Transverse colon (tissue), 4 donors: ENCODE measurements at places on chromosomes 3 and 15. TPM values are rescaled to one million over a fixed set of nuclear protein-coding genes. Genes with fewer than 3 reads are reported as not detected.

DNA sequence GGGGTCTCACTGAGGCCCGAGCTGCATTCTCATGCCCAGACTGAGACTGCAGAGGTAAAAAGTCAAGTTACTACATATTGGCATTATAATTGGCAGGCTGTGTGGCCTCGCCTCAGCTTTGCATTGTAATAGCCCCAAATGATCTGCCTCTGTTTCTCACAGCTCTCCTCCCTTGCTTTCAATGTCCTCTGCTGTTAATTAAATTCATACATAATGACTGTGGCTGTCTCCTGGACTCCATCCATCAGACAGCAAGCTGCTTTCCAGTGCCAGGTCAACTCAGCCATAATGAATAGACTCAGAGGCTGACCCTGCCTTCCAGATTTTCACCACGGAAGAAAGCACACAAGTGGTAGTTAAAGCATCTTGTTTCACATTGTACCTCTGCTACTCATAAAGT lies 7.6 kb upstream of the RTP4 start:
- no peak overlapping the region for H3K27ac ChIP-seq
- no peak for DNase-seq
- H3K4me1 ChIP-seq = no peaks in the 10 kb centered on the region
- no peak overlapping the region for H3K4me3 ChIP-seq
- no peaks in the 10 kb centered on the region for H3K27me3 ChIP-seq

DNA sequence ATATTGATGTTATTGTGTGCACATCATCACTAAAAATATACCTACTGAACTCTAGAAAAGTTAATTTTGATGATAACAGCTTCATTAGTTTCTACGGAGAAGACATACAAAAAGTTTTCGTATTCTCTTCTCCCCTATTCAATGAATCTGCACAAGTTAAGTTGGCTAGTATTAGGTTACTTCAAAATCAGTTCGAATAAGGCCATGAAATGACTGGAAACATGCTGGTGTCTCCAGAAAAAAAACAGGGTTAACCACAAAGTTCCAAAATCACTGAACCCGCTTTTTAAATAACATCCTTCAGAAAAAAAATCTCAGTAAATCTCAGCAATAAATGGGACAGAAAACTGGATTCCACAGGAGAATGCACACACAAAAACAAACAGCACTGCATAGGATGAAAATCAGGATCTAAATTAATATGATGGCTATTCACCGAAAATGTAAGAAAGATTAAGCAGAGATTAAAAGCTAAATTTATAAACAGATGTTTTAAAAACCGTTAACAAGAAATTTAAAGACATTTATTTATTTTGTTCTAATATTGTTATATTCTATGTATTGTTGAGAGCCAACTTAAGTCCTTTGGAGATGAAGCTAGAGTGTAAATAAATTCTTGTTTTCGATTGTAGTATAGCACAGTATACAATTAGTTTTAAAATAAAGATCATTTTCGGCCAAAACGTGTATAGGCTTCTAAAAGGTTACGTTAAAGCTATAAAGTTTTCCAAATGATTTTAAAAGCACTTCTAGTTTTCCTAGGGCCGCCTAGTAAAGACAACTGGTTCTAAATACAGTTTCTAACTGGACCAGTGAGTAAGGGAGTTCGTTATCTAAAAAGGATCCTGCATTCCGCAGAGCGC lies 1.0 kb downstream of the IGSF11 start:
- peaks cover 9% of the 10 kb centered on the region for H3K4me1 ChIP-seq
- H3K27ac ChIP-seq = no peak overlapping the region
- peaks cover 64% of the 10 kb centered on the region for H3K27me3 ChIP-seq
- no peak overlapping the region for H3K4me3 ChIP-seq
- no peaks in the 10 kb centered on the region for H3K36me3 ChIP-seq
- DNase-seq = no peak

DNA sequence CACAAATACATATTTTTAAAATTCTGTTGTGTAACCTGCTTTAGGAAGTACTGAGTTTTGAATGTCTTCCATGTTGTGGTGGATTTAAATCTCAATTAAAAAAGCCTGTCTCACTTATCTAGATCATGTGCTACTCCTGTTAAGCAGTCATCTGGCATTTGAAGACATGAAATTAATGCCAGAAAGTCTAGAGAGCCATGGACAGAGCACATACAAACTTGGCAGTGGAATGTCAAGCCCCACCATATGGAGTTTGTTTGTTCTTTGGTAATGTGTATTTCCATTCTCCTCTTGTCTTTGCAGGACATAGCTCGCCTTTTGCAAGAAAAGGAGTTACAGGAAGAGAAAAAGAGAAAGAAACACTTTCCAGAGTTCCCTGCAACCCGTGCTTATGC lies 39.3 kb upstream of the UTS2B start:
- H3K4me3 ChIP-seq = no peak overlapping the region
- no peaks in the 10 kb centered on the region for H3K36me3 ChIP-seq
- DNase-seq = no peak
- H3K27ac ChIP-seq = no peak overlapping the region

GRCh38 chr15:22951381-22952280 lies 28.5 kb downstream of the CYFIP1 start:
- H3K27me3 ChIP-seq = no peaks in the 10 kb centered on the region
- no peaks in the 10 kb centered on the region for H3K36me3 ChIP-seq
- peak overlapping the region; percentile 7 for H3K27ac ChIP-seq
- no peak for DNase-seq
- peaks cover 8% of the 10 kb centered on the region for H3K4me1 ChIP-seq

DNA sequence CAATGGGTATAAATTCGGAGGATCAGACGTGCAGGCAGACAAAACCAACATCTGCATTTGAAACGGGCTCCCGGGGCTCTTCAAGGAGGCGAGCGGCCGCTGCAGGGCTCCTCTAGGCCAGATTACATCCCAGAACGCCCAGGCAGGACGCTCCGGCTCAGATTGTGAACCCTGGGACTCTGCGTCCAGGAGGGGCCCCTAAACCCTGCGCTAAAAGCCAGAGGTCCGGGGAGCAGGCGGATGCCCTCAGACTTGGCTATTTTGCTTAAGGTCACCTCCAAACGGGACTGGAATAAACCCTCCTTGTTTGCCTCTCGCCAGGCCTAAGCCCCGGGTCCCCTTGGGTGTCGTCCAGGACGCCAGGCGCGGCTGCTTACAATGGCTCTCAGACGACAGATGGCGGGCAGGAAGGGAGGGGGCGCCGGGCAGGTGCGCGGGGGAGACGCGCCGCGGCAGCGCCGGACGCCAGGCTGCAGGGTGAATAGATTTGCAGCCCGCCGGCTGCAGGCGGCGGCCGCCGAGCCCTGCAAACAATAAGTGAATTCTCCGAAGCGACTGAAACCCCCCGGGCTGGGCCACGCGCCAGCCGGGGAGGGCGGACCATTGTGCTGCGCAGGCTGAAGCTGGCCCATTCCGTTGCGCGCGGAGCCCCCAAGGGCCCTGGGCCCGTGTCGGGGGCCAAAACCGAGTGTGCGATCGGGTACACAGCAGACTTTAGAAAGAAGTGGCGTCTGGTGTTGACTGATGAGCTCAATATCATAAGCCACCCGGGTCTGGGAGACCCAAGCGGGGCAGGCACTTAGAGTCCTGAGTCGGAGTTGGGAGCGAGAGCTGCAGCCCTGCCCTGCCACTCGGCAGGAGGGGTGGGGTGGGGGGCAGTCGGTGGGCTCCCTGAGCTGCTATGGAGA lies 32.3 kb upstream of the AMOTL2 start:
- H3K27me3 ChIP-seq = peaks cover 43% of the 10 kb centered on the region
- peak; percentile 56 for DNase-seq

DNA sequence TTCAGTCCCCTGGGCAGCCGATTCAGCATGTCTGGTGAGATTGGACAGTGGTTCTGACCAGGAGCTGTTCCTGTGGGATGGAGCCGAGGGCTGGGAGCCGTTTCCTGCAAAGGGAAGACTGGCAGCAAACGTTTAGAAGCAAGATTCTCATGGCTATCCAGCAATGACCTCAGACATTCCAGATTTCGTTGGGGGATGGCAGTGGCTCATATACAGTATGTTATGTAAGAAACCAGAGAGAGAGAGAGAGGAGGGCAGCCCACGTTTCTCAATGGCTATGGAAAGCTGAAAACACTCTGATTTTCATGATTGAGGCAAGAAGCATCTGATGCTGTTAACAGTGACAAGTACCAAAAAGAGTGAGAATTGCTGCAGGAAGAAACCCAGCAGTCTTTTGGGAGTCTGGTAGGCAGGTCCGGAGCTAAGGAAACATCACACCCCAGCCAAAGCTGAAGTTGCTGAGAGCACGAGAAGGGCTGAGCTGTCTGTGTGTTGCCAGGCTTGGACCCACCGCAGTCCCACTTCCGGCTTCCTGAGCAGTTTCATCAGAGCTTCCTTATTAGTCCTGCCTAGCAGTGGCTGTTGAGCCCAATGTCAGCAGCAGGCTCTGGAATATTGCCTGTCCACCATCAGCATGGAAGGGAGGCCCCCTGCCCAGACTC lies 25.6 kb upstream of the VPS8 start:
- H3K27ac ChIP-seq = peak overlapping the region; percentile 40
- no peak overlapping the region for H3K4me3 ChIP-seq
- H3K27me3 ChIP-seq = no peaks in the 10 kb centered on the region
- H3K4me1 ChIP-seq = peaks cover 11% of the 10 kb centered on the region
- no peaks in the 10 kb centered on the region for H3K36me3 ChIP-seq
- DNase-seq = peak; percentile 56

DNA sequence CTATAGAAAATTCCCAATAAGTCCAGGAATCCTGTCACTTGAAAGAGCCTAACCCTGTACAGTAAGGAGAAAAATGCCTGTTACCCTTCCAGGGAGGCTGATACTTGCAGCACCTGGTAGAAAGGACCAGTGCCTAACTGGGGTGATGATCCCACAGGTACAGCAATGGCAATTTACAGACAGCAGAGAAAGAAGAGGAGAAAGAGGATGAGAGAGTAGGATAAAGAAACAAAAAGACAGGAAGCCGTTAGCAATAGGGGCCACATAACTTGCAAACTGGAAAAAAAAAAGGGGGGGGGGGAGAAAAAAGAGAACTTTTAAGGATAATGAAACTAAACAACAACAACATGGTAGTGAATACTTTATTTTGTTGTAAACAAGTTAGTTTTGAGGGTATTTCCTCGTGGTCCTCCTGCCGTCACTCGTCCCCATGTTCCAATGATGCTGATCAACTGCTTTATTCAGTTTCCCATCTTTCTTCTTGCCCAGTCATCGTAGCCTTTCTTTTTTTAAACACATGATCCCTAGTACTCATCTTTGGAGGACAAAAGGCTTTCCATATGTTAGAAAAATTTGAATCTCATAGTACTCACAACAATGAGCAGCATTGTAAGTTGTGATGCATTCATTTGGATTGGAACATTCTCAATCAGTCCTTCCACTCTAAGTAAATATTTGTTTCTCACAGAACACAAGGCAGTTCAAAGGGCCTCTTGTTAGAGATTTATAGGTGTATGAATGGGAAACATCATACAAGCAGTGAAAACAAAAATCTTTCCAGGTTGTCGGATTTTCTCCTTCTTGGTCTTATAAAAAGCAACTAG lies 8.6 kb downstream of the TM4SF1 start:
- no peaks in the 10 kb centered on the region for H3K27me3 ChIP-seq
- no peaks in the 10 kb centered on the region for H3K36me3 ChIP-seq
- peaks cover 71% of the 10 kb centered on the region for H3K4me1 ChIP-seq
- H3K4me3 ChIP-seq = no peak overlapping the region
- H3K27ac ChIP-seq = peak overlapping the region; percentile 70
- DNase-seq = no peak

GRCh38 chr3:45507820-45508317 lies 86.7 kb upstream of the LIMD1 start:
- peak overlapping the region; percentile 48 for H3K27ac ChIP-seq
- no peak for DNase-seq
- no peak overlapping the region for H3K4me3 ChIP-seq

GRCh38 chr3:137110392-137110996 lies 152.7 kb downstream of the IL20RB start:
- H3K36me3 ChIP-seq = no peaks in the 10 kb centered on the region
- no peak overlapping the region for H3K27ac ChIP-seq
- no peaks in the 10 kb centered on the region for H3K4me1 ChIP-seq
- peaks cover 14% of the 10 kb centered on the region for H3K27me3 ChIP-seq
- no peak for DNase-seq
- no peak overlapping the region for H3K4me3 ChIP-seq

DNA sequence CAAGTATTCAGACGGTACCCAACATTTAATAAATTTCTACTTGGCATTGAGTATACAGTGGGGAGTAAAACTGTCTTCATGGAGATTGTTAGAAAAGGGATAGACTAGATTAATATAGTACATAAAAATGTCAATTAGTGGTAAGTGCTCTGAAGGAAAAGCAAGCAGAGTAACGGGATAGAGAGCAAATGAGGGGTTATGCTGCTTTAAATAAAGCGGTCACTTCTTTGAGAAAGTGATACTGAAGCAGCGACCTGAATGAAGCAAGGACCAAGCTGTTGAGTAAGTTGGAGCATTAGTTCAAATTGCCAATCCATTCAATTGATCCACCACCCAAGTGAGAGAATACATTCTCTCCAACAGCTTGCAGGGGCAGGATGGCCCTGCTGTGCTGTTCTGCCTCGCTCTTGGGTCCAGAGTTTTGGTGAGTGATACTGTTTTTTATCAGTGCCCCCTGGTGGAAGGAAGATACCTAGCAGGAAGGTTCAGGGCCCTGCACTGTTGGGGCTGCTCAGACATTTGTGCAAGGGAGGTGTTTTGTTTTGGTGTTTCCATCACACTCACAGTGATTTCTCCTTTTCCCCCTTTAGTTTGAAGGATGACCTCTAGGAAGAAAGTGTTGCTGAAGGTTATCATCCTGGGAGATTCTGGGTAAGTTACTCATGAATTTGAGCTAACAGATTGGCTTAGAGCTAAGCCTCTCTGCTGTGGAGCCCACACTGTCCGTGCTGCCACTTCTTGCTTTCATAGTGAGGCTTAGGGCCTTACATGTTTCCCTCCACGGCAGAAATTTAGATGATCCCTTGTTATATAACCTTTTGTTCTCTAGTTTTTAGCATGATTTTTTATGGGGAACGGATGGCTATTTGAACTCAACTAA lies 69.0 kb downstream of the RAB7A start:
- peak; percentile 61 for DNase-seq
- H3K36me3 ChIP-seq = peaks cover 34% of the 10 kb centered on the region
- H3K4me1 ChIP-seq = peaks cover 3% of the 10 kb centered on the region
- H3K27me3 ChIP-seq = no peaks in the 10 kb centered on the region
- H3K27ac ChIP-seq = peak overlapping the region; percentile 13

DNA sequence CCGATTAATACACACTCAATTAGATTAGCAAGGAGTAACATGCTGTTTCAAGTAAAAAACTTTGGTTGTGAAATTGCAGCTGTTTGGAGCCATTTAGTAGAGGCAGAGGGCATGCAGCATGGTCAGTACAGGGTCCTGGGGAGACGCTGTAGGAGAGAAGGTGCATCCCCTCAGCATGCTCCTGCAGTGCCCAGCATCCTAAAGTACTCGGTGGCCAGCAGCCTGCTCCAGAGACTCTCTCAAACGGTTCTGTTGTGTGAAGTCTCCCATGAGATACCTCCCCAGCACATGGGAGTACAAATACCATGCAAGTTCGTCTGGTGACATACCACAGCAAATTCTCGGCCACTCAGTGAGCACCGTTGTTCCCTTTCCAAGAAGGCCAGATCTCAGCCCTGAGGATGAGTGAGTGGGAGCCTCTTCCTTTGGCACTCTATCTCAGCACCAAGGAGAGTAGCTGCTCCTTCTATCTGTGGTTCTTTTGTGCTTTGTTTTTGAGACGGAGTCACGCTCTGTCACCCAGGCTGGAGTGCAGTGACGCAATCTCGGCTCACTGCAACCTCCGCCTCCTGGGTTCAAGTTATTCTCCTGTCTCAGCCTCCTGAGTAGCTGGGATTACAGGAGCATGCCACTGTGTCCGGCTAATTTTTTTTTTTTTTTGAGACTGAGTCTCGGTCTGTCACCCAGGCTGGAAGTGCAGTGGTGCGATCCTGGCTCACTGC lies 72.7 kb downstream of the TJP1 start:
- DNase-seq = no peak
- no peaks in the 10 kb centered on the region for H3K27me3 ChIP-seq
- H3K4me1 ChIP-seq = no peaks in the 10 kb centered on the region
- no peak overlapping the region for H3K27ac ChIP-seq
- H3K4me3 ChIP-seq = no peak overlapping the region

CFAP44 gene
- total RNA-seq = 22.4 TPM

LRRC15 gene
- total RNA-seq = not detected

MESP2 gene
- not detected for total RNA-seq
